Stimulated activated CD8-positive, alpha-beta memory T cell treated with anti-CD3 and anti-CD28 coated beads, Interleukin-7, amount 100 ng/mL, for 1 hour (primary cell): ENCODE measurements at places on chromosomes 16 and 17.
A peak's percentile ranks its signal among the peaks of the same experiment; 100 is the strongest.

DNA sequence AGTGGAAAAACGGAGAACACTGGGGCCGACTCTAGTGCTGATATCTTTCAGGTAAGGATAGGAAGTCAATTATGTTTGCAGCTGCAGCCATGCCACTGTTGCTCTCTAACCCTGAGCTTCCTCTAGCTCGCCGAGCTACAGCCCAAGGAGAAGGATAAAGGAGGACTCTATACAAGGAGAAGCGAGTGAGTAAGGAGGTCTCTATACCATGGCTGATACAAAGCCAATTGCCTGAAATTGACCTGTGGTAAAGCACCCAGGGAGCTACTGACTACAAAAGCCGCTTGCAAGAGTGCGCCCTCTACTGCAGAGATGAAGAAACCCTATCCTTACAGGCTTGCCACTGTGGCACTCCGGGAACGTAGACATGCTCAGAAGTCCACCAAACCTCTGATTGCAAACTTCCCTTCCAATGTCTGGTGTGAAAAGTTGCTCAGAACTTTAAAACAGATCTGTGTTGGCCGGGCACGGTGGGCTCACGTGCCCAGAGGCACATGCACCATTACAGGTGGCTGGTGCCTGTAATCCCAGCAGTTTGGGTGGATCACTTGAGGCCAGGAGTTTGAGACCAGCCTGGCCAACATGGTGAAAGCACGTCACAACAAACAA, 10.8 kb upstream of the SLC46A1 start:
- DNase-seq: no peak

DNA sequence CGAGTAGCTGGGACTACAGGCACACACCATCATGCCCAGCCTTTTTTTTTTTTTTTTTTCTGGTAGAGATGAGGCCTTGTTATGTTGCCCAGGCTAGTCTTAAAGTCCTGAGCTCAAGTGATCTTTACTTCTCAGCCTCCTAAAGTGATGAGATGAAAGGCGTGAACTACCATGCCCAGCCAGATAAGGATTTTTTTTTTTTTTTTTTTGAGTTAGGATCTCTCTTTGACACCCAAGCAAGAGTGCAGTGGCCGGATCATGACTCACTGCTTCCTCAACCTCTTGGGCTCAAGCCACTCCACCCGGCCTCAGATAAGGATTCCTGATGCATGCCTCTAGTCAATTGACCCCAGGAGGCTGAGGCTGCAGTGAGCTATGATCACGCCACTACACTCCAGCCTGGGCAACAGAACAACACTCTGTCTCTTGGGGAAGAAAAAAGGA, 11.2 kb upstream of the PLEKHG4 start:
- DNase-seq: no peak

DNA sequence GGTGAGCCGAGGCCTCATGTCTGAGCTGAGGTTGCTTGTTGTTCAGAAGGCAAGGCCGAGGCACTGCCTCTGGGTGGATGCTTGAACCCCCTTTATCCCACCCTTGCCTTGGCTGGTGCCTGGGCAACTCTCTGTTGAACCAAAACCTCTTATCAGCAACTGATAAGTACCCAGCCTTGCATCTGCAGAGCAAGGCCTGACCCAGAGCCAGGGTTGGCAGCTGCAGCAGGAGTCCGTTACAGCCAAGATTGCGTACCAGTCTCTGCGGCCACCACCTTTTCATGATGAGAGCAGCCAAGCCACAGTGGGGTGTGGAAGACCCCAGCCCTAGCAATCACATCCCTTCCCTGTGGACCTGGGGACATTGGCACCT, 118.3 kb downstream of the RAB11FIP4 start:
- no peak for DNase-seq

- DNase-seq: no peak
Observed at GRCh38 chr17:9644910-9645751, at the start of gene USP43. USP43 (plus strand) TSS chr17:9645517; CDS start chr17:9645633, 116 bp downstream.

- no peak for DNase-seq
Observed at GRCh38 chr16:50238868-50239301, 27.5 kb upstream of the ADCY7 start.

- DNase-seq: no peak
Observed at GRCh38 chr16:72530434-72530833, 358.5 kb upstream of the PMFBP1 start.

DNA sequence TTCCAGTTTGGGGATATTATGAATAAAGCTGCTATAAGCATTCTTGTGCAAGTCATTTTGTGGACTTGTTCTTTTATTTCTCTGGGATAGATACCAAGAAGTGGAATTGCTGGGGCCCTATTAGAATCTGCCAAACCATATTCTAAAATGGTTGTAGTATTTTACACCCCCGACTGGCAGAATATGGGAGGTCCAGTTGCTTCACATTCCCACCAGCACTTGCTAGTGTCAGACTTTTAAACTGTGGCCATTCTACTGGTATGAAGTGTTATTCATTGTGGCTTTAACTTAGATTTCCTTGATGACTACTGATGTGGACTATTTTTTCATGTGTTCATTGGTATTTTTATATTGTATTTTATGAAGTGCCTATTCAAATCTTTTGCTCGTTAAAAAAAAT, 18.1 kb upstream of the NUP93 start:
- DNase-seq: no peak

DNA sequence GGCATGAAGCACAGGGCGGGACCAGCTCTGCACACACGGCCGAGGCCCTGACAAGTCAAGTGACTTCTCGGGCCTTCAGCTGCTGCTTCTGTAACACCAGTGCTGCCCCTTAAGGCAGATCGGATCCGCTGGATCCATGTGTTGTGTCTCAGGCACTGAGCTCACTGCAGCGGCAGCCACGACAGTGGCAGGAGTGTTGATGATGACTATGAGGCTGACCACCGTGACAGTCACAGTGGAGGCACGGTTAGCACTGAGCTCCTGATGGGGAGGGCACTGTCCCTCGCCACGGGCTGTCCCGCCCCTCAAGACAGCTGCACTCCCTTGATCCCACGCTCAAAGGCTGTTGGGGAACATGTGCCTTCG, 29.4 kb downstream of the PEMT start:
- no peak for DNase-seq

DNA sequence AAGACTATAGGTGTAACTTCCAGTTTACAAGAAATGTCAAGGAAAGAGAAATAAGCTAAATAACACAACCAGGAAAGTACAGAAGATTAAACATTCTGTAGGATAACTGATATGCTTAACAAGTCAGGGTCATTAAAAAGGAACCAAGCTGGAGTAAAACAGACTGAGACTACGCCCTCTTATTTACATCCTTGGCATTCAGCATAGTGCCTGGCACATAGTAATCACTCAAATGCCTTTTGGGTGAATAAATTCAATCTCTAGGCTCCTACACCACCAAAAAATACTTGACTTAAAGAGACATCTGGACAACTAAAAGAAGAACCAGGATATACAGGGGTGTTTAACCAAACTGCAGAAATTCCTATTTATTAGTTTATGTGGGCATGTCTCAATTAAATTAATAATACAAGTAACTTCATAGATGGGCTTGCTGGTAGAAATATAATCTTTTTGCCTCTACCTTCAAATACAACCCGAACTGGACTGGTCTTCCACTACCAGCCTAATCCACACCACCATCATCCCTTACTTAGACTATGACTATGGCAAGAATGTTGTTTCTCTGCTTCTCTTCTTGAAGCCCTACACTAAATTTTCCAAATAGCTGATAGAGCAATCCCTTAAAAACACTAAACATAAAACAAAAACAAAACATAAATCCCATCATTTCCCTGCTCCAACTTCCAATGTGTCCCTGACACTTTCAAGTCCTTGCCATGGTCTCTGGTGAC, 47.7 kb upstream of the ULK2 start:
- no peak for DNase-seq

DNA sequence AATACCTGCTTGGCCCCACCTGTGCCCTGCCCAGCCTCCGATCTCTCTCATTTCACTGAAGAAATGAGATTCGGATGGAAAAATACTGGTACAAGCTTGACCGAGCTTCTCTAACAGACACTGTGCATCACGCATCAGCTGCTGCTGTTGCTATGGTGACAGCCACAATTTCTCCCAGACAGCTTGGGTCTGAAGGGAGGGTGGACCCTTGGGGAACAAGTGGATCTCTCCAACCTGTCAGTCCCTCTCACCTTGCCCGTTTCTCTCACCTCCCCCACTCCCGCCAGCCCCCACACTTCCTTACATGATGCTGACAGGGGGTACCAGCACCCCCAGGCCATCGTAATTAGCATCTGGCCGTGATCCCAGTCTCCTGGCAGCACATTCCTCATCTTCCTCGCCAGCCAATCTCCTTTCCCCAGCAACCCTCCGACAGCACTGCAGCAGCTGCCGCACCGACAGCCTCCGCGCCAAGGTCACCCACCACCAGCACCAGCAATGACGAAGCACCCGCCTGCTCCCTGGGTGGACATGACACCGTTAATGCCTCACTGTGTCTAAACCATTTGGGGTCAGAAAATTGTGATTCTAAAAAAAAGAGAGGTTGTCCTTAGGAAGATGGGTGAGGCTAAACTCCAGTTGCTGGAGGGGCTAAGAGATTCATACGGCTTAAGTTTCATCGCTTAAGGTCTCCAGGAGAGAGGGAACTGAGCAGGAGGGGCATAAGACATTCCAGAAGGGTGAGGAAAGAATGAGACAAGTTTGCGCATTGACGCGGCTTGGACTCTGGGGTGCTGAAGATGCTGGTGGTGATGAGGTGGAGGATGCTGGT, 58.6 kb upstream of the TNRC6A start:
- DNase-seq: no peak

DNA sequence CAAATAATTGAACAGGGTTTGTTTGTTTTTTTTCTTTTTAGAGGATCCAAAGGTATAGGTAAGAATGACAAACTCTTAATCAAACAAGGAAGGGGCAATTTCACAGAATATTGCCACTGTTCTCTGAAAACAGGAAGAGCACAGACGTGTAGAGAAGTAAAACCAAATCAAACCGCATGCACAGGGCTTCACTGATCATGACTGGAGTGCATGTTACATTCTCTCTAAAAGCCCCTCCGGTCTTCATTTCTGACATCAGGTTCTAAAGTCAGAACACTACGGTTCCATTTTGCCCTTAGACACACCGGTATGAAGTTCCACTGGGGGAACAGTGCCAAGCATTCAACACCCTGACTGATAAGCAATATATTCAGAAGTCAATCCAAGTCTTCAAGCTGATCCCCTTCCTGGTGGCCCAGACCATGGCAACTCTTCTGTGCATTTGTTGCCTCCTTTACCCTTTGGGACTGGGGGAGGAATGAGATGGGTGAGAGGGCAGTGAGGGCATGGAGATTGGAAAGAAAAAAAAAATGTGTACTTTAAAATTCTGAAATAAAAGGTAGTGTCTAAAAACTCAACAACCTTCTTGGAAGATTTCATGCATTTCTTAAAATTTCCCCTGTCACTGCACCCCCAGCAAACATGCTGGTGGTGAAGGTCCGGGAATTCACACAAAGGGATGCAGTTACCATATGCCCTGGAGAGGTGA, 1.4 kb downstream of the MMD start:
- DNase-seq: peak; percentile 5

DNA sequence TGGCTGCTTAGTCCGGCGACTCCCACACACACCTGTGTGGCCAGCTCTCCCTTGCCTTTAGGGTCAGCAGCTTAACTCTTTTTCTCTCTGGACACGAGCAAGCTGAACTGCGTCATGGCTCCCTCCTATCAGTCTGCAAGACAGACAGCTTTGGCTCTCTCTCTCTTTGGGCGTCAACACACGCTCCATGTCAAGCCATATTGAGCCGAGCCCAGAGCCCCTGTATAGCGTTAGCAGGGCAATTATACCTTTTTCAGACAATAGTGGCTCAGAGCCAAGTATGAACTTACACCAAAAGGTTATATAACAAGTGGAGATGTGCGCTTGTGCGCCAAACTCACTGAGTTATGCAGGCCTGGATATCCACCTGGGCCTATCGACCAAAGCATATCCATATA, 34.8 kb upstream of the APPBP2 start:
- DNase-seq: no peak

DNA sequence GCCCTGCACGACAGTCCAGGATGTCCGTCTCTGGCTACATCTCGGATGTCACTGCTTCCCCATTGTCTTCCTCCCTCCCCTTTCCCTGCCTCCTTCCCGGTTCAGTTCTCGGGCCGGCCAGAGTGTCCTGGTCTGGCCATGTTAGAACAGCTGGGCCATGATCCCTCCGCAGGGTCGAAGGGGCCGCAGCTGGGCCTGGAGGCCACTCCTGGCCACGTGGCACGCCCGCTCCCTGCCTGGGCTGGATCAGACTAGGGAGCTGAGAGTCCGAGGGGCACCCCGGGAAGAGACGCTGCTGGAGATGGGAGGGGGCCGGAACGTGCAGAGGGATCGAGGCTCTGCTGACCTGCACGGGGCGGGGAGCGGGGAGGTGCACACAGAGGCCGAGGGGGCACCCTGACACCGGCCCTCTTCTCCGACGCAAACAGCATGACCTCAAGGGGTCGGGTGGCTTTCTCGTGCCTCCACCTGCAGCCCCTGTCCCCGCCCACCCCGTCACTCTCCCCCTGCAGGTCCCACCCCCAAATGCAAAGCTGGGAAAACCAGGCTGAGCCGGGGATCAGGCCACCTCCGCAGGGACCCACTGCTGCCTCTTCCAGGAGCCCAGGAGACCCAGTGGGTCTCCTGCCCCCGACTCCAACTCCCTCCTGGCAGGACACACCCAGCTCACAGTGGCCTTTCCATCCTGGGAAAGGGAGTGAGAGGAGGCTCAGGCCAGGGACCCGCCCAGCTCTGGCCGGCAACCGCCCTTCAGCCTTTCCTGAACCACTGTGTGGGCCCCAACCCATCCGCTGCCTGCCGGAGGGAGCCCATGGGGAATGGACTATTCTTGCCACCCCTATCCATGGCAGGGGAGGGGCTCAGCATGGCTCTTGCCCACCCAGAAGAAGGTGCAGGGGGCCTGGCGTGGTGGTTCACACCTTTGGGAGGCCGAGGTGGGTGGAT, 38.5 kb downstream of the CTU2 start:
- no peak for DNase-seq

DNA sequence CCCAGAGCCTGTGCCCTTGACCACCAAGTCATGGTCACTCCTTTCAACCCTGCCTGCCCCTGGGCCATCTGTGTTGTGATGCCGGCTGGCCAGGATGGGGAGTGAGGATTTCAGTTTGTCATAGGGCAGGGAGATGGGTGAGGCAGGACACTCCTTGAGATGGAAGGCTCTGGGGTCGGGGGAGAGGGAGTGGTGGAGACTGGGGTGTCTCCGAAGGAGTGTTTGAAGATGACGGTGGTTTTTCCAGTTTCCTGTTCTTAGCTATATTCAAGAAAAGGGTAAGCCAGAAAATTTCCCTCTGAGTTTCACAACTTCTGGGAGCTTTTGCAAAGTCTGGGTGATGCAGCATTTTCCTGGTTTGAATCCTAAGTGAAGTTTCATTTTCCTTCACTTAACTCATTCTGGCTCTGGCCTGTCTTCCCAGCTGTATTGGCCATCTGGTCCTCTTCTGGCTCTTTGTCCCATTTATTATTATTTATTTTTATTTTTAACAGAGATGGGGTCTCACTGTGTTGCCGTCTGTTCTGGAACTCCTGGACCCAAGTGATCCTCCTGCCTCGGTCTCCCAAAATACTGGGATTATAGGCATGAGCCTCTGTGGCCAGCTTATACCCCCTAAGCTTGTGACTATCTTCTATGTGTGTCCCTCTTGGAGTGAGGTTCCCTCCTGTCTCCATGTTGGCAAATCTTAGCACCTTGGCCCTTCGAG, 27.7 kb downstream of the ABCC1 start:
- DNase-seq: no peak

- no peak for DNase-seq
Observed at GRCh38 chr16:85057212-85057889, 29.8 kb downstream of the KIAA0513 start.

GRCh38 chr16:66375451-66375850, 9.0 kb downstream of the CDH5 start:
- no peak for DNase-seq
